CD4-positive, alpha-beta T cell treated with Interleukin-10 for 1 hour (primary cell): ENCODE measurements at places on chromosomes 2 and 18.

DNA sequence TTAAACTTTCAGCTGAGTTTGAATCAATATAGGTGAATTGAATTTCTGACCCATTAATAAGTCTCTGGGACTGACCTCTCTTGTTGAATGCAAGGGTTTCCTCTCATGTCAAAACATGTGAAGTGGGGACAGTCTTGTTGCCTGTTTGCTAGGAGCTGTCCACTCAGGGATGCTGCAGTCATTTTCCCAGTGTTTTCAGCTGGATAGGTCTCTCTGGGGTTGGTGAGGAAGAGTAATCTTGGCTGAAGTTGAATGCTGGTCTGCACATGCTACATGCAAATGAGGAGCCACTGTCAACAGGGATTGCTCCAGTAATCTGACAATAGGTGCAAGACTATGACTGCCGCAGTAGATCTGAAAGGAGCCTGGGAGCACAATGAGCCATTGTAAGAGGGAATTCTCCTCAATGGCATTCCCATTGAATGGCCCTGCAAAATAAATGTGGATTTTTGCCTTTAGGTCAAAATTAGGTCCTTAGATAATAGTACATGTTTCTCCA, 34.1 kb upstream of the IL1RL1 start:
- no peak for DNase-seq

DNA sequence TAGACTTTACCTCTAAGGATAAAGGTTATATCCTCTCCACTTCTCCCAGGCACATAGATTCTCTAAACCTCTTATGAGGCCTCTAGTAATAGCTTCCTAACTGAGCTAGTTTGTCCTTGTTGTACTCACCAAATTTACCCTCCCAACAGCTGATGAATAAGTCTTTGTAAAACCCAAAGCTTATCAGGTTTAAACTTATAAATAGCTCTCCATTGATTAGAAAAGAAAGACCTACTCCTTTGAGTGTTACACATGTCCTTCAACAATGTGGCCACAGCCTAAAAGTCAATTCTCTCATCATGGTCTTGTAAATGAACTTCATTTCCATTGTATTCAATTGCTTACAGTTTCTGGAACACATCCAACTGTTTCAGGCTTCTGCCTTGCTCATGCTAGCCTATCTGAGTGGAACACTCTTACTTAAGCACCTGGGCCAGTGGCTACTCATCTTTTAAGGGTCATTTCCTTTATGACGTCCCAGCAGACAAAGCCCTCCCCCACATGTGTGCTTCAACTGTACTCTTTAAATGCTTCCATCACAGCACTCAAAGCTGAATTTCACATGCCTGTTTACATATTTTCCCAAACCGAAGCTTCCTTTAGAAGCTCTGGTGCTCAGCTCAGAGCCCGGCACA, 131.6 kb downstream of the CDH2 start:
- no peak for DNase-seq

- no peak for DNase-seq
These were observed 69.6 kb downstream of the KLHL29 start for GRCh38 chr2:23454501-23455120.

DNA sequence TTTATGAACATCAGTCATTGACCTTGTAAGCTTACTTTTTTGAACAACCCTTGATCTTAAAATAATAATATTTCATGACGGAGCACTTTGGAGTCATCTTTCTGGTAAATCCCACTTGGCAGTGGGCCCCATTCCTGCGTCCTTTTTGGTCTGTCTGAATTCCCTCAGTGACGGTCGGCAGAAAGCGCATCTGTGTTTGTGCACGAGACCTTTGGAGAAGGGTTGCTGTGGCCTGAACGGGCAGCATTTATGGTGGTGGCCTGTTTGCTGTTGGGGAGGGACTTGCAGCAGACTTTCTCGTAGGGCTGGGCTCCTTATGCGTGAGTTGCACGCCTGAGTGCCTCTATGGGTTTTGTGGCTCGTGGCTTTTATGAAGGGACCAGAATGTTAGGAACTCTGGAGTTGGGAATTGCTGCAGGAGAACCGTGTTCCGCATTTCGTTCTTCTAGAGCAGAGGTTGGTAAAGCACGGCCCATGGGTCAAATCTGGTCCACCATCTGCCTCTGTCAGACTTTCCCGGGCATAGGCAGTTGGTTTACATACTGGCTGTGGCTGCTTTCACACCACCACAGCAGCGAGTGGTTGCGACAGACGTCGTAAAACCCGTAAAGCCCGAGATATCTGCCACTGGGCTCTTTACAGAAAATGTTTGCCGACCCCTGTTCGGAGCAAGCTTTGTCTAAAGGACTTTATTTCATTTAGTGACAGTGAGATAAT, 30.8 kb downstream of the LPIN1 start:
- DNase-seq: no peak

DNA sequence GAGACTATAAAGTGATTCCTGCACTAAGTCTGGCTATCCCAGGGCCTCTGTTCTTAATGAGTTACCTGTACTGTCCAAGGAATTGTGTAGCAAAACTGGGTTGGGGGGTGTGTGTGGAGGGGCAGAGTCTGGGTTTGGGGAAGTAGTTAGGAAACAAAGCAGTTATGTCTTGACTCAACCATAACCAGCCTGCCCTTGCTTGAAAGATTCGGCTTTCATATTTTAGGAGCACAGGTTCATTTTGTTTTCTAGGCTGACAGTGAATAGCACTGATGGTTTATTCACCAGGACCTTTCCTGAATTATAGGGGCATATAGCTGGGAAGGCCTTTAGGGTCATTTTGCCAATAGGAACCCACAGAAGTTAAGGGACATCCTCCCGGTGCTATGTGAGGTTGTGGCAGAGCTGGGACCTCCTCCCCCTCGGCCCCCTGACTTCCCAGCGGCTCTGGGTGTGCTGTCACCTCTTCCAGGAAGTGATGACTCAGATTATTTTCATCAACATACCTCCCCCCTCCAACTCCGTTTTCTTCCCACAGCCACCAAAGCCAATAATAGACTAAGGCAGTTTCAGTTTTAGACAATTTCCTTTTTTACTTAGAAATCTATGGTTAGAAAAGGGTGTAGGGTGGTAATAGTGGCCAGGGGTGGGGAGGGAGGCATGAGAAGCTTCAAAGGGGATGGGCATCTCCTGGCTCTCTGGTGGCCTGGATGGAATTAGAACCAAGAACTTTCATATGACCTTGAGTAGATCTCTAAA, 44.8 kb downstream of the SETBP1 start:
- peak; percentile 83 for DNase-seq

DNA sequence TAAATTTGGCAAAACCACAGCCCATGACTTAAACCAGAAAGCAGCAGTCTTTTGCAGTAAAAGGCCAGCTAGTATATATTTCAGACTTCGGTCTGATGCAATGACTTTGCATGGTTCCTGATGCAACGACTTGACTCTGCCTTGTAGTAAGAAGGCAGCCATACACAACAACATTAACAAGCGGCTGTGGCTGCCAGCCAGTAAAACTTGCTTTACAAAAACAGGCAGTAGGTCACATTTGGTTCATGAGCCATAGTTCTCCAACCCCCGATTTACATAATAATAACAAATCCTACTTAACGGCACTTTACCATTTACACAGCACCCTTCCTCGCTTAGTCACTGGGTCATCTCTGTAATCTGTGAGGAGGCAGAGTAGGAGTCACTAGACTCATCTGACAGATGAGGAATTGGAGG, 410.3 kb downstream of the LRATD1 start:
- DNase-seq: no peak

GRCh38 chr2:168091986-168092385, 155.4 kb downstream of the STK39 start:
- DNase-seq: no peak

- DNase-seq: peak; percentile 14
These were observed 35.7 kb upstream of the GPR155 start for GRCh38 chr2:174522553-174522952.

GRCh38 chr18:62001396-62001795, 108.6 kb upstream of the RNF152 start:
- DNase-seq: no peak

GRCh38 chr2:103789381-103790095, 1027.7 kb downstream of the TMEM182 start:
- DNase-seq: no peak

GRCh38 chr18:67362906-67363305, 153.6 kb downstream of the DSEL start:
- DNase-seq: no peak

DNA sequence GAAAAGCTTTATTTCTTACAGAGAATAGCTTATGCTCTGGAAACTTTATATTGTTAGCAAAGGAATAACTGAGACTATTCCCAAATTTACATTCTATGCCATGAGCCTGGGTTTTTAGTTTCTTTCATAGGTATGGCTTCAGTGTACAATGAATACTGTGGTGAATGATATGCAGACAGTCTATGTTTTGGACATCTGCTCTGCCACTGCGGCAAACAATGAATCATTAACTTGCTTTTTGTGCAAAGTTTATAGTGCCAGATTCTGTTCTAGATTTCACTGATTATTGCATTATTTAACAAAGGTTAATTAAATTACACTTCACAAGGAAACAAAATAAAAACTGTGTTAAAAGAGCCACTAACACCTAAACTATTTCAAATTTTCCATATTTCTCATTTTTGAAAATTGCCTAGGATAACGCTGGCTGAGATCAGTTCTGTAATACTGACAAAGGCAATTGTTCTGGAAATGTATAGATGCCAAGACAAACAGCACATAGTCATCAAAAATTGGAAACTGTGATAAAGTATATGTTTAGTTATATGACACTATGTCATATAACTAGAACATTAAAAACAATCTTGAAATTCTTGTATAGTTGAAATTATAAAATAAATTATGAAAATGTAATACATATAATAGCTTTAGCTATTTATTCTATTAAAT, 74.7 kb downstream of the ITSN2 start:
- DNase-seq: no peak

GRCh38 chr18:8615397-8616027, 6.3 kb downstream of the RAB12 start:
- no peak for DNase-seq

- no peak for DNase-seq
These were observed 1344.2 kb downstream of the LRP1B start for GRCh38 chr2:140786585-140786984.

DNA sequence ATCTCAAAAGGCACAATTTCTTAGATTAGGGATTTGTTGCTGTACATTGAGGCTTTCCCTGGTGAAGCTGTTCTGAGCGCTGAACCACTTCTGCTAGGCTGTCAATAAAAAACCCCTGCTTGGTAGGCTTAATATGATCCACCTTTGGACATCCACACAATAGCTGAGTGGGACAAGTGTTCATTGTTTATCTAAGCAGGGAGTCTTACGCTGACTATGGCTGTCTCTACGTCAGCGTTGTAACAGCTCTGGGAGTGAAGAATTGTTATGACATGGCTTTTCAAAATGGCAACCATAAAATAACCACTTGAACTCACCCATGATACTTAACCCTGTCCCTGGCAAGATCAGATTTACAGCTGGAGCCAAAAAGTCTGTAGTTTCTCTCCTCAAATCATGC, 111.5 kb upstream of the SULT1C3 start:
- DNase-seq: no peak

DNA sequence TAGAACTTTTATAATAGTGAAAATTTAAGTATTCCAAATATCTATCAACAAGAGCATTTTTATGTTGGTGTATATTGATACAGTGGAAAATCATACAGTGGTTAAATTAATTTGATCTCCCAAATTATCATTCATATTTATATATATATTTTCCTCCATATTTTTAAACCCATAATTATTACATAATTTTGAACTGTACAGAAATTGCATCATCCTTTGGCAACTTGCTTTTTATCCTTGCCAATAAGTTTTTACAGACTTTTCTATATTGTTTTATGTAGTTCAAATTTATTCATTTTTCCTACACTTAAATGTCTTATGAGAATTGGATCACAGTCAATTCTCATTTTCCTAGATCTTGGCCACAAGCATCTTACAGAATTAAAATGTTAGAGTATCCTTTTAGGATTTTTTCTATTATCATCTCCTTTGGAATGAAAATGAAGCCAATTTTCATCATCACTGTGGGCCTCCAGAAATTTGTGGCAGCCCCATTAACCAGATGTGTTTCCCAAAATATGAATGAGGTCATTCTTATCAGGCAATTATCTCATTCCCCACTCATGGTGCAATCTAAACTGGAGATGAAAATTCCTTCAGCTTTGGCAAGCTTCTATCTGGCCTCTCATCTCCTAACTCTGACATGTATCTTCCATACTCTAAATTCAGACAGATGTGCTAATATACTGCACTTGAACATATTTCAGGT, 94.2 kb upstream of the DLGAP1 start:
- no peak for DNase-seq

DNA sequence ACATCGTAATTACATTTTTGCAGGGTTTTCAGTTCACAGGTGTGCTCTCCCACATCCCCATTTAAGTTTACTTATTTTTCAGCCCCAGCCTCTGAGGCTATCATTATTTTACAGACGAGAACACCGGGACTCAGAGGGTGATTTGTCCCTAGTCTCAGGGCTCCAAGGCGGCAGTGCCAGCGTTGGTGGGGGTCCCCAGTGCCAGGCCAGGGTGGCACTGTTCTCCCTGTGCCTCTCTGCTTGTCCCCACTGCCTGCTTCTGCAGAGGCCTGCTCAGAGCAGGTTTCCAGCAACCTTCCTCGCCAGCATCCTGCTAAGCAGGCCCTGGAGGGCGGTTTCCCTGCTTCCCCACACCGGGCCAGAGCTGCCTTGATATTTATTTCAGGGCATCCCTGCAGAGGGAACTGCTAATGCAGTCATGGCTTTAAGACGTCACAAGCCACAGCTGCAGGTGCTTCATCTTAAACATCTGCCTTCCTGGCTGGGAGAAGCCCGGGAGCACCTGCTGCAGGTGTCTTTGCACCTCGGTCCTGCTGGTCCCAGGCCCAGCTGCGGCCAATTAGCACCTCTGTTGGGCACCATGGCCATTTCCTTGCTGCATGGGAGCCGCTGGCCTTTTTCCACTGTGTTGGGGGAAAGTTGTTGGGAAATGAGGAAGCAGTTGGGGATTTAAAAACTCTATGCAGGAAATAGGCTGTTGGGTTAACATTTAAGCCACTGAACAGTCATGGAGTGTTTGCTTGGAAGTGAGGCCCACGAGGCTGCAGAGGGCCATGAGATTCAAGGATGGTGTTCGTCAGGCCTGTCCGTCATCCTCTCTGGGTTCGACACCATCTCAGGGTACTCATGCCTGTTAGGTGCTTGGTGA, 22.8 kb downstream of the HPCAL1 start:
- DNase-seq: no peak

DNA sequence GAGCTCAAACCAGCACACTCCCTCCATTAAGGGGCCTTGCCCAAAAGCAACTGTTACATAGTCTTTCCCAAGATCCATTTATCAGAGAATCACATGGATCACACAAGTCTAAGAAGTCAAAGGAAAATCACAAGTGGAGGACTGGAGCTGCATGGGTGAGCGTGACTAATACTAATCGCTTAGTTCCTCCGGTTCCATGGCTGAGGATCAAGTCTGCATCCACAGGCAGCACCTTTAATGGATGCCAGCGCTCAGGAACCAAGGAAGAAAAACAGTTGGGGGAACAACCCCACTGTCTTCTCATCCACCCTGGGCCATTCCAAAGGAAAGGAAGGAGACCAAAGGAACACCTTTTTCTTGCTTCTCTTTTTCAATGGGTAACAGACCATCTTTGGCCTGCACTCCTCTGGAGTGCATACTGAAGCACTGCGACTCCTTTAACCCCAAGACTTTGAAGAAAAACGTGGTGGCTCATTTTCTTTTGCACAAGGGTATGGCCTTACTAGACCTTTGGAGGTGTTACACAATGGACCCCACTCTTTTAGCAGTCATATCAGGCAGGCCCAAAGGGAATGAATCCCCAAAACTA, 9.2 kb upstream of the WDR33 start:
- no peak for DNase-seq

GRCh38 chr18:59242906-59243305, 22.9 kb downstream of the GRP start:
- no peak for DNase-seq
